Neural crest cell (in vitro differentiated cells): ENCODE measurements at places on chromosomes 4 and X.

- no peak for DNase-seq
Observed at GRCh38 chr4:164770010-164770724, 16.2 kb downstream of the SMIM31 start.

DNA sequence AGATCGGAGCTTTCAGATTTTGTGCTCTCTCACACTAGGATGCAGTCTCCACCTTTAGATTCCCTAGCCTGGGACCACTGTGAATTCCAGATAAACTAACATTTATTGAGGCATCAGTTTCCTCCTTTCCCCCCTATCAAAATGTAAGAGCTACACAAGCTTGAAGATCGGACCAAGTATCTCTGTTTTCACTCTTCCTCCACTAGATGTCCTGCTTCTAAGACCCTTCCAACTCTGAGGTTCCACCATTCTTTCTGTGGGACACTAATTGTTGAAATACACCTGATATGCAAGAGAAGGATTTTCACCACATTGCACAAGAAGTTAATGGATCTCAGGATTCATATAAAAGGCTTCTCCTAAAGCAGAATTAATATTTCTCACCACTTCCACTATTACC, 43.0 kb upstream of the PHOX2B start:
- DNase-seq, result no peak

GRCh38 chr4:76589872-76590797, 155.1 kb downstream of the SHROOM3 start:
- peak; percentile 26 for DNase-seq

- no peak for DNase-seq
Observed at GRCh38 chrX:1488141-1488540, 35.4 kb upstream of the ASMTL start.

GRCh38 chrX:46860557-46860956, 23.7 kb downstream of the RP2 start:
- no peak for DNase-seq

GRCh38 chr4:142883040-142883832, 37.1 kb upstream of the INPP4B start:
- no peak for DNase-seq

- peak; percentile 68 for DNase-seq
Observed at GRCh38 chr4:88211473-88212252, 53.2 kb upstream of the ABCG2 start.

DNA sequence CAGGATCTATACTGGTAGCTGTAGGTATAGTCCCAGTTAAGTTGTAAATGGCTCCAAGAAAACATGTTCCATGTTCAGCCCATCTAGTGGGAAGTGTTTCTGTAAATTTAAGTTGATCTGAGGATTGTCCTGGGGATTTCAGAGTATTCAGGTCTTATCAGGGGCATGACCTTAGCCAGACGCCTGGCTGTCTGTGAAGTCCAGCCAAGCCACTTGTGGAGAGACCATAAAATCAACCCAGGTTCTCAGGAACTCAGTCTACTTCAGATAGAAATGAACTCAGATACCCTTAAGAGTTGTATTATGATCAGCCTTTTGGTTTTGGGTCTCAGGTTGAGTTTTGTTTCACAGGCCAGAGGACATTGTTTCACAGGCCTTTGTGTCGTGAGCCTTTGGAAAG, 95.9 kb downstream of the EGF start:
- no peak for DNase-seq

DNA sequence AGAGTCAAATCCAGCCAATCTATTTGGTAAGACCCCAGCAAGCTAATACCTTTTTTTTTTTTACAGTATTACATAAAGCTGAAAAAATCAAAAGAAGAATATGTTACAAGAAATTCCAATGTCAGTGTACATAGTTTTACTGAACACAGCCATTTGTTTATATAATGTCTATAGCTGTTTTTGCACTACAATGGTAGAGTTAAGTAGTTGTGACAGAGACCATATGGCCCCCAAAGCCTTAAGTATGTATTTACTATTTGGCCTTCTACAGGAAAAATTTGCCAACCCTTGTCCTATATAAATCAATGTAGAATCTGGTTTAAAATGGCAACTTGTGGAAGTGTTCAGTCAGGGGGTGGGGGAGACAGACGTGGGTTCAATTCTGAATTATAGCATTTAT, 60.7 kb downstream of the ANTXR2 start:
- DNase-seq, result no peak

DNA sequence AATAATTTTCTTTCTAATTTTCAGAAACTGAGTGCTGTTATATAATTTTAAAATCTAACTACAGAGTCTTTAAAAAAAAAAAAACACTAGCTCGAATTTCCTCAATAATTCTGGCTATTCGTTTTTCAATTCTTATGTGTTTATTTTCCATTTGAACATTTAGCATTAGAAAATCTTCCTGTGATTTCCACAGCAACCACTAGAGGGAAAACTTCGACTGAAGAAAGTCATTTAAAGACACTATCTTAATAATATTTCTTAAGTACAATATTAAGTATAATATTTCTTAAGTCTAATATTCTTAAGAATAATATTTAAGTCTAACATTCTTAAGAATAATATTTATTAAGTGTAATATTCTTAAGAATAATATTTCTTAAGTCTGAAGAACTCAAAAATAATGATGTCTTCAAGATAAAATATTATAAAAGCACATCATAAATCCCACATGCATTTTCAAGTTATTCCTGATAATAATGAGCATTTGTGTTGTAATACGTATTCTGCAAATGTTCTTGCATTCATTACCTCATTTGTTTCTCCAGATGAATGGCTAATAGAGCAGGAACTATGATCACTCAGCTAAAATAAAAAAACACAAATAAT, 118.4 kb upstream of the WDR17 start:
- no peak for DNase-seq

GRCh38 chr4:663046-663437, 11.0 kb downstream of the ATP5ME start:
- no peak for DNase-seq

DNA sequence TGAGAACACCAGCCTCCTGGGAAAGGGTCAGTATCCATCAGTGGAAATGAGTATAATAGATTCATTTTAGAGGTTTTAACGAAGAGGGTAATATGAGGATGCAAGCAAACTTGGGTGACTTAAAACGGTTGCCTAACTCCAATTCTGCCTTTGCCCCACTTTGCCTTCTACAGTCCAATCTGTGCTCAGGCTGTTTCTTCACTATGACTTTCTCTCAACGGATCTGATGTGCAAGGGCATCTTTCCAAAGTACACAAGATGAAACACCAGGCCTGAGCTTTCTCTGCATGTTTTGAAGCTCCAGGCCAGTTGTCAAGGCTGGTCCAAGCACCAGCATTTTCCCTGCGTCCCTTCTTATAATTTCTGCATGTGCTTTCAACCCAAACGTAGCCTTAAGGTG, 68.0 kb upstream of the TMEM164 start:
- no peak for DNase-seq

GRCh38 chr4:30341731-30342130, 378.4 kb upstream of the PCDH7 start:
- DNase-seq, result no peak

- DNase-seq, result no peak
Observed at GRCh38 chr4:175935016-175935661, 123.1 kb upstream of the GPM6A start.

GRCh38 chrX:22202251-22202650, 70.5 kb upstream of the CBLL2 start:
- no peak for DNase-seq
